G401 (cell line): ENCODE measurements at places on chromosomes 2 and 18. TPM values are rescaled to one million over a fixed set of nuclear protein-coding genes. Genes with fewer than 3 reads are reported as not detected.

DNA sequence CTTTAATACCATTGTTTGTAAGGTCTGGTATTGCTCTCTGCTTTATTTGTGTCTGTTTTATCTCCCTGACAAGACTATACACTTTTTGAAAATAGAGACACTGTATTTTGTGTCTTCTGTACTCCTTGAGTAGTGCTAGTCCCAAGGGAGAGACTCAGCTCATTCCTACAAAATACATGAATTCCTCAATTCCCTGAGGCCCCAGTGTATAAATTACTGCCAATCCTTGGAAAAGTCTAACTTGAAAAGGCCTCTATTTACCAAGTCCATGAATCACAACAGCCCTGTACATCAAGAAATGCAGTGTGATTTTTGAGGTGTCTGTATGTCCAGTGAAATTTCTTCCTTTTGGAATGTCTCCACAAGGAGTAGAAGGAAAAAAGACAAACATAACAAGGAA lies 34.9 kb upstream of the NEDD4L start:
- DNase-seq = no peak

GRCh38 chr2:19552270-19552669 lies 193.8 kb upstream of the OSR1 start:
- no peak for DNase-seq

TRIM43 gene
- 0.12 and 6.3 TPM in 2 replicates for total RNA-seq

CYBRD1 gene
- 21.7 and 26.2 TPM in 2 replicates for total RNA-seq

UNC50 gene
- 38.5 and 41.7 TPM in 2 replicates for total RNA-seq

GRCh38 chr18:9691235-9691634 lies 16.9 kb upstream of the RAB31 start:
- DNase-seq = no peak
